ENCODE measurements at places on chromosomes 3 and 15. TPM values are rescaled to one million over a fixed set of nuclear protein-coding genes. Genes with fewer than 3 reads are reported as not detected.

ACAA1 gene
- 87.5 TPM for total RNA-seq

THSD4 gene
- total RNA-seq, result 0.64 TPM

MAP6D1 gene
- total RNA-seq, result 1.8 TPM

CKMT1B gene
- 5.7 TPM for total RNA-seq

PLA1A gene
- total RNA-seq, result 2.1 TPM

IL17RE gene
- total RNA-seq, result 22.0 TPM

- no peak for DNase-seq
Measured at GRCh38 chr3:29514912-29515311, 234.0 kb downstream of the RBMS3 start.

DNA sequence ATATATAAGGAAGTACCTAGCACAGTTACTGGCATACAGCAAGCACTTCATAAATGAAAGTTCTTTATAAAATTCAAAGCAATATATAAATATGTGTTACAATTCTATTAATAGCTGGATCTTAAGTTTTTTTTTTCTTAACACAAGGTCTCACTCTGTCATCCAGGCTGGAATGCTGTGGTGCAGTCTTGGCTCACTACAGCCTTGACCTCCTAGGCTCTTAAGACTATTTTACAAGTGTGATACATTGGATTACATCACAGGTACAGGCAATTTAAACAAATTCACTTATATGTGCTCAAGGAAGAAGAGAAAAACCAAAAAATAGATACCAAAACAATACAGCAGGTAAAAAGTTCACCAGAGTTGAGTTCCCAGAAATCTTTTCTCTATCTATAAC is 60.6 kb downstream of the ZNF280D start:
- no peak for DNase-seq

DNA sequence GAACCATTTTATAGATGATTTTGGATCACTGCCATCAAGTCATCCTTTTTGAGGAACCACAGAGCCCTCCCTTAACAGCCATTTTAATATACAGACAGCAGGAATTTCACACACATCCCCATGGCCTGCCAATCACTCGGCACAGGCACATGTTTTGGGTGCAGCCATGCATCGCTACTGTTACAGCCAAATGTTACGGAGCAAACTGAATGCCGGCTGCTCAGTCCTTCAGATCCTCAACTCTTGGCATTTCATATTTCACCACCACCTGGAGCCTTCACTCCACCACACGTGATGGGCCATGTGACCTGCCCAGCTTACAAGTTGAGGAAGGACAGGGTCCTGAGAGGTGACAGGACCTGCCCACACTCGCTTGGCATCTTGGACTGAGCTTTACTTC is 90.8 kb downstream of the OXNAD1 start:
- DNase-seq, result no peak

- no peak for DNase-seq
Measured at GRCh38 chr3:79286882-79287281, 480.9 kb downstream of the ROBO1 start.

- no peak for DNase-seq
Measured at GRCh38 chr3:45509038-45509767, 85.3 kb upstream of the LIMD1 start.

- DNase-seq, result no peak
Measured at GRCh38 chr3:94159062-94159828, 96.4 kb downstream of the NSUN3 start.

- DNase-seq, result no peak
Measured at GRCh38 chr3:150968341-150969035, 4.0 kb downstream of the CLRN1 start.

DNA sequence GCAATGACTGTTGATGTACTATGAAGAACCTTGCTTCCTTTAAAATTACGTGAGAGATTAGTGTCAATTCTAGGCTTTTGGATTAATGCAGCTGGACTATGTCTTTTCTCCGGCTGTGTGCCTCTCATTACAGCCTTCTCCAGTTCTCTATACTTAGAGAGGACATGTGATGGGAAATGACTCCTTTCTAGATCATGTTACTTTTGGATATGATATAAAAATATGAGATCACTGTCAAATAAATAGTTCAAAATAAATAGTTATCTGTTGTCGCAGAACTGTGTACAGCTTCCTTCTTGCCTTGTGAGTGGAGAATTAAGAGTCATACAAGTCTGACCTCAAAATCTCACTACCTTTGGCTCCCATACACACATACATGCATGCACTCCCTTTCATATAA is 592.4 kb downstream of the DIPK2A start:
- DNase-seq, result no peak

Measured in breast epithelium (tissue), 4 donors.